ENCODE measurements at places on chromosomes 4 and X. TPM values are rescaled to one million over a fixed set of nuclear protein-coding genes. Genes with fewer than 3 reads are reported as not detected.

DNA sequence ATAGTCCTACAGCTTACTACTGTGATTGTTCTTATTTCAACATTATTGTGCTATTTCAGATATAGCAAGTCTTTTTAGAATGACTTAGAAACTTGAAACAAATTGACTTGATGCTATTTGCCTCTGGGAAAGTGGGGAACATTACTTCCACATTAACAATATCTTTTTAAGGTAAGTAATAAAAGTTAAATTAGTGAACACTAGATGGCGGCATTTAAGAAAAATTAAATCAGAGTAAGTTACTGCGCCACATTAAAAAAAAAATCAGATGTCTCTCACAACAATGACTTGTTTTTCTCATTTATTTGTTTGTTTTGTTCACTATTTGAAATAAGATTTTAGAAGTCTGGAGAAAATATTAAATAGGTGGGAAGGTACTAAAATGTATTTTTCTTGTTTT is 1026.9 kb upstream of the SLIT2 start:
- DNase-seq = peak; percentile 22

The FAM47E gene
- 0.38 TPM for total RNA-seq

The F8 gene
- total RNA-seq = 18.4 TPM

The PLXNB3 gene
- 14.3 TPM for total RNA-seq

The RHOXF1 gene
- not detected for total RNA-seq

Measured in A172 (cell line).